ENCODE measurements at places on chromosomes 6 and 20.

DNA sequence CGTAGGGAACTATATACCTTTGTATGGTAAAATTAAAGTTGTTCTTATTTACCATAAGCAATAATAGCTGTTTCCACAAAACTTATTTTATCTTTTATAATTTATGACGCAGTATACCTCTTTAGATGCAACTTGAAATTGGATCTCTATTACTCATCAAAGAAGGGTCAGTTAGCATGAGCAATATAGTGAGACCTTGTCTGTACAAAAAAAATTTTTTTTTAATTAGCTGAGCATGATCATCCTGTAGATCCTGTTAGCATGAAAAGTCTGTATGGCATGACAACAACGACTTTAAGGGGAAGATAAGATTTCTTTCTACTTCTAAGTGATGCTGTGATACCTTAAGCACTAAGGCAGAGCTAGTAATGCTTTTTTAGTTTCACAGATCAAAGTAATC is 5.9 kb downstream of the ALDH5A1 start:
- DNase-seq = no peak

GRCh38 chr20:58623579-58624473 is 27.3 kb upstream of the STX16 start:
- DNase-seq = no peak

GRCh38 chr6:3926150-3926482 is 76.9 kb downstream of the FAM50B start:
- DNase-seq = no peak

DNA sequence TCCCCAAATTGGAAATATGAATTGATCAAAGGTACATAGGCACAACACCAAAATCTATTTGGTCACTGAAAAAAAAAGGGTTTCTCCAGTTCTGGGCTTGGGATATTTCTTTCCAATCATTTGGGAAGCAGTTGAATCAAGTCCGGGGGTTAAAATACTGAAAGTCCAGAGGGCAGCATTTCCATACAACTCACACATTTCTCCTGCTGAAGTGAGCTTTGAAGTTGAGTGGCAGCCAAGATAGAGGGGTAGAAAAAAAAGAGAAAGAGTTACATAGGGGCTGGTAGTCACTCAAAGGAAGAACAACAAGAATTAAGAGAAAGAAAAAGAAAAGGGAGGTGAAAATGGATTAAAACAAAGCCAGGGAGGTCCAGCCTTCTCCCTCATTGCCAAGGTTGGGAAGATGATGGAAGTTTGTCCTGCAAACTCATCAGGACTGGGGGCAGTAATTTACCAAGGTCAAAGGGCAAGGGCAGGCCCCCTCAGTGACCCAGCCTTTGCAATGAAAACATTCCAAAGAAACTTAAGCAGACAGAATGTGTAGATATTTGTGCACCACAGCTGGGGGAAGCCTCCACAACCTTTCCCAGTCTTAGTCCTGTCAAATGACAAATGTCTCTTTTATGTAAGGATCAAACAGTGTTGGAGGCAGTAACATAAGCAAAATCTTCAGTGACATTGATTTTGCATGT is 525.3 kb upstream of the JARID2 start:
- no peak for DNase-seq

GRCh38 chr6:33431880-33432541 is 12.1 kb downstream of the SYNGAP1 start:
- no peak for DNase-seq

- no peak for DNase-seq
Observed at GRCh38 chr6:112501705-112502104, 154.6 kb downstream of the RFPL4B start.

DNA sequence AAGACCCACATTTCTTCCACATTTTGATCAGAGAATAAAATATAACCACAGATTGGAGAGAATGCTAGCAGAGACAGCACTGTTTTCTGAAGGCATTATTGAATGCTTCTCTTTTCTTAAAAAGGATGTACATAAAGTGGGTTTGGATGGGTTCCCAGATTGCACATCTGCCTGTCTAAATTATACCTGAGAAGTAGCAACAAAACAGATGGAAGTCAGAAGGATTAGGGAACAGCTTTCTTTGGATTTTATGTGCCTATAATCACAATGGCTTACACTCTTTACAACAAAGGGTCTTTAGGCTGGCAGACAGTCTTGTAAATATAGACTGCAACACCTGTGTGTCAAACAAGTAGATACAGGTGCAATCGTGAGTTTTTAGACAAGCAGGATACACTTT is 622.2 kb upstream of the MANEA start:
- no peak for DNase-seq

Measured in activated CD4-positive, alpha-beta T cell treated with anti-CD3 and anti-CD28 coated beads for 1 hour (primary cell).